ENCODE measurements at places on chromosomes 6 and 20.

GRCh38 chr20:63833776-63834490 lies 2.9 kb upstream of the ZBTB46 start:
- no peak for ATAC-seq

- ATAC-seq: no peak
Observed at GRCh38 chr20:33606118-33606771, 55.9 kb upstream of the C20orf144 start.

- no peak for ATAC-seq
Observed at GRCh38 chr20:10362674-10363073, 71.3 kb downstream of the MKKS start.

DNA sequence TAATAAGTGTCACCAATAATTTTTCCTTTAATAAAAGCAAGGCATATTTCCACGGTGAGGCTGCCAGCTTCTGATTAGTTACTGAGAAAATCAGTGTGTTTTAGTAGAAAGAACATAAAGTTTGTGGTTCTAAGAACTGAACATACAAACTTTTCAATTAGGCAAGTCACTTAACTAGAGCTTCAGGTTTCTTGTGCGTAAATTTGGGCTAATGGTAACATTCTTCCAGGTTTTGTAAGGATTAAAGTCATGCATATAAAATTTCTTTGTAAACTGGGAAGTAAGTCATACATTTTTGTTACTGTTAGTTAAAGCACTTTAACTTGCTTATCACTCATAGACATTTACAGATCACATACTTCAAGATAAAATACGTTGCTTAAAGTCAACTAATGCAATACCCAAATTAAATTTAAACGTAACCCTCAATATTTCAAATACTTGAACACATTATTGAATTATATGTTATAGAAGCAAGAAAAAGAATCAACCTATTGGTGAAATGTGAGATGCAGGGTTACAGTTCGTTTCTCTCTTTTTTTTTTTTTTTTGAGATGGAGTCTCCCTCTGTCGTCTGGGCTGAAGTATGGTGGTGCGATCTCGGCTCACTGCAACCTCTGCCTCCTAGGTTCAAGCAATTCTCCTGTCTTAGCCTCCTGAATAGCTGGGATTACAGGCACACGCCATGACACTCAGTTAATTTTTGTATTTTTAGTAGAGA lies 327.3 kb upstream of the NOX3 start:
- ATAC-seq: no peak

DNA sequence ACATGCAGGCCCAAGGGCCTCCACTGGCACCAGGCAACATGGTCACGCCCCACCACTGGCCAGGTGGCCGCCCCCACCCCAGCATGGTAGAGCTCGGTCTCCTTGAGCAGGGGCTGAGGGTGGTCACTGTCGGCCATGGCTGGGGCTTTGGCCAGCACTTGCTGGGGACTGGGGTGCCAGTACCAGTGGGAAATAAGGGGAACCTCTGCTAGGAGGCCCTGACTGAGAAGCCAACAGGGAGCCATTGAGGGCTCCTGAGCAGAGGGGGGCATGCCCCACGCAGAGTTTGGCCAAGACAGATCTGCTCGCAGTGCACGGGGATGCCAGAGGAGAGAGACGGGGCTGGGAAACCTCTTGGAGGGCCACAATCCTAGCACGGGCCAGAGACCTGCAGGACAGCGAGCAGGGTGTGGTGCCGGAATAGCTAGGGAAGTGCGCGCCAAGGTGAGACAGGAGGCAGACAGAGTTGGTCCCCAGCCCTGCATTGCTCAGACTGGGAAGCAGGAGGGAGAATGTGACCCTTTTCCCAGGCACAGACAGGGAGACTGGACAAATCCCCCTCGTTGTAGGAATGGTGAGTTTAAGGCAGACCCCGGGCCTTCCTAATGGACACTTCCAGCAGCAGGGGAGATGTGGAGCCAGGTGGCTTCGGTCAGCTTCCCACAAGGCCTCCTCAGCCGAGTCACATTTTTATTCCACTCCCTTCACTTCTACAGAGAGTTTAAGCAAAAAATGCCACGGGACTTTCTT lies 179.0 kb upstream of the CST7 start:
- no peak for ATAC-seq

DNA sequence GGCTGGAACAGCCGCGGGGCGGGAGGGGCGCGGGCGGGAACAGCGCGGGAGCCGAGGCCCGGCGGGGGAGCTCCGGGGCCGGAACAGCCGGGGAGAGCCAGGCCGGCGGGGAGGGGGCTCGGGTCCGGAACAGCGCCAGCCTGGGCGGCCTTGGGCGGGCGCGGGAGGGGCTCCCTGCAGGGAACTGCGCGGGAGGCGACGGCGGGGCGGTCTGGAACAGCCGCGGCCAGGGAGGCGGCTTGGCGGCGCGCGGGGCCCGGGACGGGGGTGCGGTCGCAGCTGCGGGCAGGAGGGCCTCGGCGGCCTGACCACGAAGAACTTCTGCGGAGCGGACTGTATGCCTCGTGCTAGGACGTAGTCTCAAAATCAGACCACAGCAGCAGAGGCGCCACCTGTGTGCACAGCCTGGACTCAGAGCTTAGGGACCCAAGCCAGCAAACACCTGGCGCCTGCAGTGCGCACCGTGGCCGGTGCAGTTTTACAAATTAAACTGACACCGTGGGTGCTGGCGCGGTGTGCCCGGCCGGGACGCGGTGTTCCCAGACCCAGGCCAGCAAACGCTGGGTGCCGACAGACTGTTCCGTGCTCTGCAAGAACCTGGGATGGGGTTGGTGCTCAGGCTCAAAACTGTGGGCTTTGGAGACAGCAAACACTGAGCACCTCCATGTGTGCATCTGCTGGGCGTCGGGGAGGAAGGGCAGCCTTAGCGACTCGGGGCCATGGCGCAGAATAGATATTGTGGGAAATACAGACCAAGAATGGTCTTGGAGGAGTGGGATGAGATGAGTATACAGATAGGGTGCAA lies 572 bp downstream of the ZNF341 start:
- ATAC-seq: peak; percentile 66

GRCh38 chr6:157049133-157049532 lies 272.0 kb downstream of the ARID1B start:
- no peak for ATAC-seq

GRCh38 chr6:154165478-154165877 lies 126.4 kb downstream of the OPRM1 start:
- ATAC-seq: peak; percentile 41

DNA sequence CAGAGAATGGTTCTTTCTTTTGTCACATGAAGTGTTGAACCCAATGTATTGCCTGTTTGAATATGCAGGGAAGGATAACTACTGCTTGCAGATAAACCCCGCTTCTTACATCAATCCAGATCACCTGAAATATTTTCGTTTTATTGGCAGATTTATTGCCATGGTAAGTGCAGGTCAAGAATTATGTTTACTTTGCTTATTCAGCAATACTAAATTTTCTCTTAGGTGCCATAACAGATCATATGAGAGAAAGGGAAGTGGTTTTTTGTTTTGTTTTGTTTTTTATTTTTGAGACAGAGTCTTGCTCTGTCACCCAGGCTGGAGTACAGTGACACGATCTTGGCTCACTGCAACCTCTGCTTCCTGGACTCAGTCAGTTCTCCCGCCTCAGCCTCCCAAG lies 36.6 kb upstream of the DYNLRB1 start:
- ATAC-seq: no peak

DNA sequence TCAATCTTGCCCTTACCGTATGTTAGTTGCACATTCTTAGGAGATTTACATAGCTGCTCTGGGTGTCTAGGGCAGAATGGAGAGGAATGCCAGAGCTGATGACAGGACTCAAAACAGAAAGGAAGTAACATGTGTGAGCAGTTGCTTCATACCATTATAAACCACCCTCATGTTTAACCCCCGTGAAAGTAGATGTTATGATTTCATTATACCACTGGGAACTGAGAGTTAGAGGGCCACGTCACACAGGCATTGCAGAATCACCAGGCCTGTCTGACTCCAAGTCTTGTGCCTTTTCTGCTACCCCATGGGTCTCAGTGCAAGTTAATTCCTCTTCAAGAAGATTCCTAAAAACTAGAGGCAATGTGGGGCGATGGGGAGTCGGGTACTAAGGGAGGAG lies 23.5 kb upstream of the SIM1 start:
- no peak for ATAC-seq

- peak; percentile 56 for ATAC-seq
Observed at GRCh38 chr6:33118525-33119123, 42.8 kb downstream of the HLA-DPB1 start.

- ATAC-seq: no peak
Observed at GRCh38 chr6:166221040-166221439, 53.4 kb upstream of the TBXT start.

DNA sequence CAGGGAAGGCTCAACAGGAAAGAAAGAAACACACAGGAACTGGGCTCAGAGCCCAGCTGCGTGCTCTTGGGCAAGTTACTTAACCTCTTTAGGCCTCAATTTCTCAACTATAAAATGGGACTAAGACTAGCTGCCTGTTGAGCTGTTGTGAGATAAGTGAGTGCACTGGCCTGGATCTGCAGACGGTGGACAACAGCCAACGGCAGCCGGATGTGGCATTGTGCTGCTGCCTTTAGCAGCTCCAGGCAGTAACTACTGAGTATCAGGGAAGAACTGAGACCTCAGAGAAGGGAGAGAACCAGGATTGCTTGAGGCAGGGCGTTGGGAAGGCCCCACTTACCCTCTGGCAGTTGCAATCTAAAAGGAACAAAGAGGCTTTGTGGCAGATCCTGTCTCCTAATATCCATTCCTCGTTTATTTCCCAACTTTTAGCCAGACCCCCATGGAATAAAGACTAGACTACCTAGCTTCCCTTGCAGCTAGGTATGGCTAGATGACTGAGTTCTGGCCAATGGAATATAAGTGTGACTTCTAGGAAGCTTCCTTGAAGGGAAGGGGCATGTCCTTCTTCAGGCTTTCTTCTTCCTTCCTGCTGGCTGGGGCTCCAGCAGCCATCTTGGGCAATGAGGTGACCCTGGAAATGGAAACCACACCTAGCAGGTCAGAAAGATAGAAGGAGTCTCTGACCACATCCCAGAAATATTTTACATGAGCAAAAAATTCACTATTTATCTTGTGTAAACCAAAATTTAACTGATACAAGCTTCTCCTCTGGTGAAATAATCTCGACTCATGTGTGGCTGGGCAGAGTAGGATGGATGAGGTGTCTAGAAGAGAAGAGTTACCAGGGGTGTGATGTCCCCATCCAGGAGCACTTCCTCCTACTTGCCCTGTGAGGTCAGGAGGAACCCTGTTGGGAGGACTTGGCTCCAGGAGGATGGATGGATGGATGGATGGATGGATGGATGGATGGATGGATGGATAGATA lies 67.6 kb downstream of the MRPL14 start:
- ATAC-seq: no peak

DNA sequence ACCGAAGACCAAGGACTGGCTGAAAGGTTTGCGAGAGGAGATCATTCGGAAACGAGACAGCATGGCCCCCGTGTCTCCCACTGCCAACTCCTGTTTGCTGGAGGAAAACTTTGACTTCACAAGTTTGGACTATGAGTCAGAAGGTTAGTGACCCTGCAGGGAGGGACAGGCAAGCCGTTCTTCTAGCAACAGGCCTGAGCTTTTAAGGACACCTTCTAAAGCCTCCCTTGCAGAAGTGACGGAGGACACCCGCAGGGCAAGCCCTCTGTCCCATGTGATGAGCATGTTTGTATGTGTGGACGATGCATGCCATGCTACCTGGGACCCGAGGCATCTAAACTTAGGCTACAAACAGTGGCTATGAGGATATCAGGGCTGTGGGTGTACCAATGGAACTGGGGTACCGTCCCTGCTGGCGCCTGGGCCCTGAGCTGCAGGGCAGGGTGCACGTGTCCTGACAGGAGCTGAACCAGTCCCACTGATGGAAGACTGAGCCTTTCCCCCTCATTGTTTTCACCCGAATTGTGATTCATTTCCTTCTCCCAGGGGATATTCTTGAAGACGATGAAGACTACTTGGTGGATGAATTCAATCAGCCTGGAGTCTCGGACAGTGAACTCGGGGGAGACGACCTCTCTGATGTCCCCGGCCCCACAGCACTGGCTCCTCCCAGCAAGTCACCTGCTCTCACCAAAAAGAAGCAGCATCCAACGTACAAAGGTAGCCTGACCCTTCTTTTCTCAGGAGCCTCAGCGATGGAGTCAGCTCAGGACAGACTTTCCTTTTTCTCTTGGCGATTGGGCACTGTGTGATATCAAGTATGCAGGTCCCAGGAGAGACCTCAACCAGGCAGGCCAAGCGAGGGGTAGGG lies 84.4 kb downstream of the SERAC1 start:
- no peak for ATAC-seq

- ATAC-seq: no peak
Observed at GRCh38 chr20:63064310-63064709, 57.5 kb upstream of the BHLHE23 start.

DNA sequence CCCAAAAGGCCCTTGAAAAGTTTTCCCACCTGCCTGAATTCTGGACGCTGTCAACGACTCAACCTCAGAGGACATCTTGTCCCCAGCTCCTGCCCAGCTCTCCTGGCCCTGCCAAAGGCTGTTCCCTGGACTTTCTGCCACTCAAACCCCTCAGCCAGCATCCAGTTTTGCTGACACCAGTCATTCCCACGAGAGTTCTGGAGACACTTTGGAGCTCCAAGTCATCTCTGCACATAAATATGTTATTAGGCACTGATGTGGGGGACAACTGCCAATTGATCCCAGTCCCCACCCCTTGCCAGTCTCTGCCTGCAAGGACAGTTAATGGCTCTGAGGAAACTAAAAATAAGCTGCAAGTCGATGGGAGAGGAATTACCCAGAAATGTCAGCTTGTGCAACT lies 38.9 kb upstream of the KCNB1 start:
- ATAC-seq: no peak

GRCh38 chr6:167748458-167749379 lies 78.0 kb upstream of the AFDN start:
- ATAC-seq: no peak

DNA sequence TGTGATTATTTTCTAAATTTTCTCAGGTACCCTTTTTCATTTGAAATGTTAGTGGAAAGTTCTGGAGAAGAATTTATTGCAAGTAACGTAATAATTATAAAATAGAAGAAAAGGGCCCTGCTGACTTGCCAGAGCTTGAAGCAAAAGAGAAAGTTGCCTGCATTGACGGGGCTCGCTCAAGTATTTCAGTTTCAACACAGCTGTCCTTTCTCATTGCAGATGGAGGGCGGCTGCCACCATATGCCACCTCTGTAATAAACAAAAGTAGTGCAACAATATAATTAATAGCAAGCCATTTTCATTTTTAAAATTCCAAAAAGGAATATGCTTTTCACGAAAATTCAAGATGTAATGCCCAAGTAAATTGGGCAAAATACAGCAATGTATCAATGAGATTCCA lies 246.2 kb downstream of the PACRG start:
- ATAC-seq: no peak

Data from activated CD4-positive, CD25-positive, alpha-beta regulatory T cell treated with anti-CD3 and anti-CD28 coated beads, Interleukin-2, amount 50 U/mL, for 24 hours (primary cell).